ENCODE measurements at places on chromosomes 13 and 19.

- no peak for DNase-seq
These were observed 6.5 kb downstream of the ZSCAN5B start for GRCh38 chr19:56191115-56191514.

DNA sequence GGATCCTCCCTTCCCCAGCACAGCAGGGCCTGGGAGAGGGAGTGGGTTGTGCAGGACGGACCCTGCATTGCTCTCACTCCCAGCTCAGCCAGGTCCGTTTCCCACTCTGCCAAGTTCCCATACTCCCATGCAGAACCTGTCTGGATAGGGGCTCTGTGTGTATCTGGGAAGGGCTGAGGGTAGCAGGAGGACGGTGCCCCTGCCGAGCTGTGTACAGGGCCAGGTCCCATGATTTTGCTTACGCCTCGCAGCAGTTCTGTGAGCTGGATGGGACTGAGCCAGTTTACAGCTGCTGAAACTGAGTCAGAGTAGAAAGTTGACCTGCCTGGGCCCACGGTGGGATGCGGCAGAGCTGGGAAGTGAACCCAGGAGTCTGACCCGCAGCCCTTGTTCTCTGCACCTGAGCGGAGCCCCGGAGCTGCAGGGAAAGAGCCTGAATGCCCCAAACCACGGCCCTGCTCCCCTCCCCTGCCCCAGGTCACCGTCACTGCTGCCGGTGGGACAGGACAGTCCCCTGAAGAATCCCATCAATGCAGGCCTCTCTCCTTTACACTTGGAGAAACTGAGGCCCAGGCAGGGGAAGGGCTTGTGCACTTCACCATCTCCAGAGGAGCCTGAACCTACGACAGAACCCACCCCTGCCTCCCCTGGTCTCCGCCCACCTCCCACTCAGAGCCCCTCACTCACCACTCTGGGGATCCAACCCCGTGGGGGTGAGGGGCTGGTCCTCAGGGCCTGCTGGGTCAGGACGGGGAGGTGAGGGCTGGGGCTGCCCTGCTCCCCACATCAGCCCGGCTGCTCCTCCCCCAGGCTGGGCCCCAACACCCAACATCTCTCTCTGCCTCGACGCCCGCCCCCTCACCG lies 3.5 kb downstream of the LILRB5 start:
- DNase-seq: no peak

- DNase-seq: no peak
These were observed 102.6 kb upstream of the MYCBP2 start for GRCh38 chr13:77429320-77430142.

DNA sequence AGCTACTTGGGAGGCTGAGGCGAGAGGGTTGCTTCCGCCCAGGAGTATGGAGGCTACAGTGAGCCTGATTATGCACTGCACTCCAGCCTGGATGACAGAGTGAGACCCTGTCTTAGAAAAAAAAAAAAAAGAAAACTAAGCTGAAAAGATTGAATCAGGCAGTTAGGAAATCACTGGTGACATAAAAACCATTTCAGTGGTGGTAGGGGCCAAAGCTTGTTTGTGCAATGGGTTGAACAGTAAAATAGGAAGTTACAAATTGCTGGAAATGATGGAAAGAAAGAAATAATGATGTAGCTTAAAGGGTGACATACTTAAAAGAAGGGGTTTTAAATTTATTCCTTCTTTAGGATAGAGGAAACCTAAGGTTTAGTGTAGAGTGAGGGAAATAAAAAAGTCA lies 4.8 kb upstream of the OXGR1 start:
- no peak for DNase-seq

DNA sequence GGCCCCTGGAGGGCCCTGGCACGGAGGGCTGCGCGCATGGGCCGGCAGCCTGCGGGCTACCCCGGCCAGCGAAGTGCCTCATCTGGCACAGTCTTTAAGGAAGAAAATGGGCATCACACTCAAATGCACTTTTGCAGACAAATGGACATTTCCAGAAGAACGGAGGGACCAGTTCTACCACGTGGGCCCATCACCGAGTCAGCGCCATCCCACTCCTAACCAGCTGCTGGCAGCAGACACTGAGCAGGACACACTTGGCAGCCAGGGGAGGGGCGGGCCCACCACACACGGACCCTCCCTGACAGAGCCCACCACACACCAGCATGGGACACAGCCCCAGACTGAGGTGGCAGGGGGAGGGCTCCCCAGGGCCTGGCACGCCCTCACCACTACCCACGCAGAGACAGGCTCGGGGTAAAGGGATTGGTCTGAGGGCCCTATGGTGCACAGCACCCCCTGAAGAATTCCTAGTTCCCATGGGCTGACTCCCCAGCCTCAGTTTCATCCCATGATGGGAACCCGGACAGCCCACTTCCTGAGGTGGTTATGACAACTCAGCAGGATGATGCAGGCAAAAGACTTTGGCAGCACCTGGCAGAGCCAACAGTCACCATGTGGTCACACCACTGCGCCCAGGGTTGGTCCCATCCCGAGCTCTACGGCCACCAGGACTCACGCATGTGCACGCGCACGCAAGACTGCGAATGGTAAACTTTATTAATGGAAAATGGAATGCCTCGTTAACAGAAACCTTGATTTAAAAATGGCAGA lies 18.7 kb upstream of the TINCR start:
- DNase-seq: no peak

DNA sequence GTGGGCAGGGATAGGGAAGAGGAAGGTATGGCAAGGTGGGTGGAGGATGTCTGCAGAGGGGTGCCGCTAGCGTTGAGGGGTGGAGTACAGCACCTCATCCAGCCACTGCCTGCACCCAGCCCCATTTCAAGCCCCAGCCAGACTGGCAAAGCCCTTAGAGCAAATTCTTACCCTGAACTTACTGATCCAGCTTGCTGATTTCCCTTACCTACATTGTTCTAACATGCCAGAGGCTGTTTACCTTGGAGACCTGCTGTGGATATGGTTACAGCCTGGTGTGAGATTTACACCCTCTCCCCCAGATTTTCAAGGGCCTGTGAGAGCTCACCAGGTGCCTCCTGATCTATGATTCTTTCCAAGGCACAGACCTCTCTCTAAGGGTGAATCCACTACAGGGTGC lies 86.0 kb downstream of the ZNF726 start:
- no peak for DNase-seq

GRCh38 chr19:30450835-30451321 lies 78.7 kb downstream of the ZNF536 start:
- DNase-seq: no peak

DNA sequence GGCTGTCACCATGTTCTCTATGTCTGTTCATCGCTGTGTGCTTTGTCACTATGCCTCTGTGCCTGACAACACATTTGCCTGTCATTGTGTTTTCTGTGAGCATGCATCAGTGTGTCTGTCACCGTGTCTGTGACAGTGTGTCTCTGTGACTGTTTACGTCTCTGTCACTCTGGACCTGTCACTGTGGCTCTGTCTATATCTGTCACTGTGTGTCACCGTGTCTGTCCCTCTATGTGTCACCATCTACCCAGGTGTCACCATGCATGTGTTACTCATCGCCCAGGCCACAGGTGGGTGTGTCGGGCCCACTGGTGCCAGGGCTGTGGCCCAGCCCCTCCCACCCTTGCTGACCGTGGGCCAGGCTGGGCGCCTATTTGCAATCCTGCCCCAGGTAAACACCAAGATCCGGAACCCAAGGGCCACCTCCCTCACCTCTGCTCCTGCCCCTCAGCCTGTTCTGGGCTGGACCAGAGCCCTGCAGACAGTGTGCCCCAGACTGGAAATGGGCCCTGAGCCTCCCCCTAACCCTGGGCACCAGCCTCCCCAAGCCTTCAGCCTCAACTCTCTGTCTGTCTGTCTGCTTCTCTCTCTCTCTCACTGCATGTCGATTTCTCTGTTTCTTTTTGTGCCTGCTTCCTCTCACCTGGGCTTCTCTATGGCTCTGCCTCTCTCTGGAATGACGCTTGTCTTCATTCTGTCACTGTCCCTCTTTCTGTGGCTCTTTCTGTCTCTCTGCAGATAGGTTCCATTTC lies 7.7 kb downstream of the IRF2BP1 start:
- no peak for DNase-seq

GRCh38 chr13:110531671-110532083 lies 29.8 kb downstream of the RAB20 start:
- no peak for DNase-seq

DNA sequence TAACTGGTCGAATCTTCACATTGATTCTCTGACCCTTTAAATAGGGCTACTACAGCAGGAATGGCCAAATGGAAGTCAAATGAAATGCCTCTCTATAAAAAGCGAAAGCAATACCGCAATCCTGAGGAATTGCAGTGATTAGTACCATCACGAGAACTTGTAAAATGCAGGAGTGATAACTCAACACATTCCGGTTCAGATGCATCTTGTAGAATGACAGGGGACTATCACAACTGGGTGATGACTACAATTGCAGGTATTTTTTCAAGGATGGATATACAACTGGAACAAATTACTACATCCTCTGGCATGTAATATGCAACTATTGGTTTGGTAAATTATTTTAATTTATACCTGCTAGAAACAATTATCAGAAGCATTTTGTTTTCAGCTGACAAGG lies 140.4 kb downstream of the PCDH20 start:
- DNase-seq: no peak

GRCh38 chr13:61258185-61258584 lies 157.5 kb downstream of the PCDH20 start:
- DNase-seq: no peak

DNA sequence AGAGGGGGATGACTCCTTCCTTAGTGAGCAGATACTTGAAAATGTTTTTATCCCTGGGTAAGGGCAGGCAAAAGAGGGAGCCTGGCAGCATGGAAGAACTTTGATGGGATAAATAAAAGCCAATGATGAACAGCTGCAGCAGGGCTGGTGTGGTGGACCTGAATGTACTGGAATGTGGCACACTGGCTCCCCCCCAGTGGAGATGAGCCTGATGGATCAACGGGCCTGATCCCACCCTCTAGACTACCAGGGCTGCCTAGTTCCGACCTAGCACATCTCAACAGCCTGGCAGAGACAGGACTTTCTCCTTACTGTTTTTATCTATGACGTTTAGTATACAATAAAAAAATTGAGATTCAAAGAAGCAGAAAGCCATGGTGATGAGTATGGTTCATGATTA lies 20.5 kb downstream of the NLRP11 start:
- no peak for DNase-seq

DNA sequence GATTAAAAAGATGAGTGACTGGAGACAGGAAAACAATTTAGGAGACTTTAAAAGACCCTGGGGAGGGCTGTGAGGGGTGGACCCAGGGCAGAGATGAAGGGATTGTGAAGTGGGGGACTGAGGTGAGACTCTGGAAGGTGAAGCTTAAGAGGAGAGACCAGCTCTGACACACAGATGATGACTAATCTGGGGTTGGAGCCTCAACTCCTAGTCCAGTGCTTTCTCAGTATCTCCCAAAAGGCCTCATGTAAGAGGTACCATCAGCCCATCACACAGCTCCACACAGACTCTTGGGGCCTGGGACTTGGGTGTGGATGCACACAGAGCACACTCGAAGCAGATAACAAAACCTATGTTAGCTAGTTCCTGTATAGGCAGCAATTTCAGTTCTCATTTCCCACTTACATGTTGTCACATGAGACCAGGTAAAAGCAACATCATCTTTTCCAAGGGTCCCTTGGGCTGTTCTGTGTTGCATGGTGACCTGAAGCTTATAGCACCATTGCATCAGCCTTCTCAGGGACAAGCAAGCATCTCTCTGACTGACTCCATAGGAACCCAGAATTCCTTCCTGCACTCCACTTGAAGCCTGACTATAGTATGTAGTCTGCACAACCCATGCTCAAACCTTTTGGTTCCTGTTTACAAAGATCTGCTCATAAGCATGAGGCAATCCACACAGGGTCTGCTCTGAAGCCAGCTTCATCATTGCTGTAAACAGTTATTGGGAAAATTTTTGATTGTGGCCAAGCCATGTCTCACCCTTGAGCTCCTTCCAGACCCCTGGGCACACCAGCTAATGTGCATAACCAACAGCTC lies 88.6 kb upstream of the MYCBP2 start:
- no peak for DNase-seq

DNA sequence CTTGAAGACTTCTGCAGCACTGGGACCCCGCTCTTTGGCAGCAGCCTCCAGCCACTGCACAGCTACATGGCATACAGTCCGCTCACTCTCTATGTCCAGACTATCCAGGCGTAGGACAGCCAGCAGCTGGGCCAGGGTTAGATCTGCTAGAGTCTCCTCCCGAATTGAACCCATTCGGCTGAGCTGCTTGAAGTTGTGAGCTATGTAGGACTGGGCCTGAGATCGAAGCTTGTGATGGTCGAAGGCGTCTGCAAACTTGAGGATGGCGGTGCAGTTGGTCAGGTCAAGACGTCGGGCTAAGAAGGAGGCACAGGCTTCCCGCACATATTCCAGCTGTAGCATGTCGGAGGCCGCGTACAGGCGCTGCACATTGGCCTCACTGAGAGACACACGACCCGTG lies 900 bp downstream of the KBTBD7 start:
- DNase-seq: no peak

DNA sequence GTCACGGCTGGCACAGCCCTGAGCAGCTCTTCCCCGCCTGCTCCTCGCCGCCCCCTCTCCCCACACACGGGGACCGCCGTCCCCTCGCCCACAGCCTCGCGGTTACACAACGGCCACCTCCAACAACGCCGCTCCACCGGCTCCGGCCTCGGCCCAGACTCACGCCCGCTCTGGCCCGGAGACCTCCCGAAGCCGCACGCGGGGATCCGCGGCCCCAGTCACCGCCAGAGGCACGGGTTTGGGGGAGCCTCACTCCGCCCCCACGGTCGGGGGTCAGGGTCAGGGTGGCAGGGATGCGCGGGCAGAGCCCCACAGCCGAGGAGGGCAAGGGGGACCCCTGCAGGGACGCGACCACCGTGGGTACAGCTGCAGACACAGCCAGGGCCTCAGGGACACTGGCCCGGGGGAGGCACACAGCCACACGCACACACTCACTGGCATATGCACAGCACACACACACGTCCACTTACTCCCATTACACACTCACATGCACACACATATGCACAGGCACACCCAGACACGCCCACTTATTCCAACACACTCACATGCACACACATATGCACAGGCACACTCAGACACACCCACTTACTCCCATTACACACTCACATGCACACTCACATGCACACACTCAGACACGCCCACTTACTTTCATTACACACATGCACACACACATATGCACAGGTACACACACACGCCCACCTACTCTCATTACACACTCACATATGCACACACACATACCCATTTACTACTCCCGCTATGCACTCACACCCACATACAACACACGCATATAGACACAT lies 1.6 kb downstream of the TTYH1 start:
- DNase-seq: no peak

DNA sequence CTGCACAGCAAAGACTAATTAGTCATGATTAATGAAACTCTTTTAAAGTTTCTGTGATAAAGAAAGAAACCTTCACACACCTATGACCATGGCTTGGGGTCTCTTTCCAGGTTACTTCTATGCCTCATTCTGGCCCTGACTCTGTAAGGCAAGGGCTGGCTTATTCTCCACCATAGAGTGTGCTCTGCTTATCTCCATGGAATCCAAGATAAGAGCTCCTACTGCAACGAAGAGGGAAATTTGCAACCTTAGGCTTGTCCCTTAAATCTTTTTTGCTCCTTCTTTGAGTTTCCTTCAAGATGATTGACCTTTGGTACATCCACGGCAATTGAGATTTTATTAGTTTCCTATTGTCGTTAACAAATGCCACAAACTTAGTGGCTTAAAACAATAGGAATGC lies 239.9 kb downstream of the SPRY2 start:
- no peak for DNase-seq
